ENCODE measurements at places on chromosomes 6 and 20.

DNA sequence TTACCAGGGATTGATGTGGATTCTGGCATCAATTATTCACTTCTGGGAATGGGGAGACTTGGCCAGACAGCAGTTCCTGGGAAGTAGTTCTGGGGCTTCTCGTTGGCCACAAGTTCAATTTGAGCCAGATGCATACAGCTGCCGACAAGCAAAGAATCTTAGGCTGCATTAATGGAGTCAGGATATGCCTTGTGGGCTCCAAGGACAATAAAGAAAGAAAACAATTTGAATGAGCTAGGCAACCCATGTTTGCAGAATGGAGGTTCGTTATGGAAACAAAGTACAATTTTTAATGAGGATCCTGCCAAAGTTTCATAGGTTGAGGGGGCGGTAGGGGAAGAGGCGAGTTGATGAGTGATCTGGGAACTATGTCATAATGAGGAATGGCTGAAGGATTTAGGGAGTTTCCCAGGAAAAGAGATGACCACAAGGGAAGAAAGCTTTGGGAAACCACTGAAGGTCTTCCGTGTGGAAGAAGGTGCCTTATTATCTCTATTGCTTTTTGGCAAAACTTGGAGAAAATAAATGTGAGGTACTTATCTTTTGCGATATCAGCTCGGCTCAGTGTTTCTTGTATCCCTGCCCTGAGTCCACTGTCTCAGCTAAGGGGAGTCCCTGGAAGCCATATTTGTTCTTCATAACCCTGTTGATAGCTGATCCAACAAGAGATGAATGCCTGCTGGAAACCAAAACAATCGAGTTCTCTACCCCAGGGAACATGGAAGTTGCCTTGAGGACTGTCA, 181.0 kb upstream of the ZNF217 start:
- no peak for DNase-seq

DNA sequence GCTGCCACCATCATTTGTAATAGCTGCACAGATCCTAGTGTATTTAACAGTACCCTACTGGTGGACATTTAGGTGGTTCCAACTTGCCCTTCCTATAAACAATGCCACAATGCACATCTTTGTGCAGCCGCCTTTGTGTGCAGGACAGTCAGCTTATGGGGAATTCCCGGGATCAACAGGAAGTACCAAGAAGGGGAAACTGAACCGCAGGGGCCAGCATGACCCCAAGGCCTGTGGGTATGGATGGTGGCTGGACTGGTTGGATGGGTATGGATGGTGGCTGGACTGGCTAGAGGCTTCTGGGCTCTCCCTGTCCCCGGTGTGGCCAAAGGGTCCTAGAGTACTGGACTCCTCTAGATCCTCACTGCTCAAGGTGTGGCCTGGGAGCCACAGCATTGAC, 46.7 kb downstream of the CEBPB start:
- DNase-seq: no peak

DNA sequence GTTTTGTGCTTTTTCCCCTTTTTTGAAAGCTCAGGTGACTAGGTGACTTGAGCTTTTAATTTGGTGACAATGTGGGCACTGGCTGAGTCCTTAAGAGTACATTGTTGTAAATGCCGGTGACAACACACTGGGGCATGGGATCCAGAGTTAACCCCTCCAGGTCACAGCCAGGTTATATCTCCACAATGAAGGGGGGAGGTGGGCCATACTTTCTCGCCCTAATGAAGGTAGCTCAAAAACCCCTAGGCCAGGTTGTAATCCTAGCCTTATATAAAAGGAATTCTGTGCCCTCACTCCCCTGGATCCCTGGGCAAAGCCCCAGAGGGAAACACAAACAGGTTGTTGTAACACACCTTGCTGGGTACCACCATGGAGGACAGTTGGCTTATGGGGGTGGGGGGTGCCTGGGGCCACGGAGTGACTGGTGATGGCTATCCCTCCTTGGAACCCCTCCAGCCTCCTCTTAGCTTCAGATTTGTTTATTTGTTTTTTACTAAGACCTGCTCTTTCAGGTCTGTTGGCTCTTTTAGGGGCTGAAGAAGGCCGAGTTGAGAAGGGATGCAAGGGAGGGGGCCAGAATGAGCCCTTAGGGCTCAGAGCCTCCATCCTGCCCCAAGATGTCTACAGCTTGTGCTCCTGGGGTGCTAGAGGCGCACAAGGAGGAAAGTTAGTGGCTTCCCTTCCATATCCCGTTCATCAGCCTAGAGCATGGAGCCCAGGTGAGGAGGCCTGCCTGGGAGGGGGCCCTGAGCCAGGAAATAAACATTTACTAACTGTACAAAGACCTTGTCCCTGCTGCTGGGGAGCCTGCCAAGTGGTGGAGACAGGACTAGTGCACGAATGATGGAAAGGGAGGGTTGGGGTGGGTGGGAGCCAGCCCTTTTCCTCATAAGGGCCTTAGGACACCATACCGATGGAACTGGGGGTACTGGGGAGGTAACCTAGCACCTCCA, 2.2 kb upstream of the VEGFA start:
- no peak for DNase-seq

GRCh38 chr20:14178952-14179351, 158.5 kb downstream of the FLRT3 start:
- DNase-seq: no peak

DNA sequence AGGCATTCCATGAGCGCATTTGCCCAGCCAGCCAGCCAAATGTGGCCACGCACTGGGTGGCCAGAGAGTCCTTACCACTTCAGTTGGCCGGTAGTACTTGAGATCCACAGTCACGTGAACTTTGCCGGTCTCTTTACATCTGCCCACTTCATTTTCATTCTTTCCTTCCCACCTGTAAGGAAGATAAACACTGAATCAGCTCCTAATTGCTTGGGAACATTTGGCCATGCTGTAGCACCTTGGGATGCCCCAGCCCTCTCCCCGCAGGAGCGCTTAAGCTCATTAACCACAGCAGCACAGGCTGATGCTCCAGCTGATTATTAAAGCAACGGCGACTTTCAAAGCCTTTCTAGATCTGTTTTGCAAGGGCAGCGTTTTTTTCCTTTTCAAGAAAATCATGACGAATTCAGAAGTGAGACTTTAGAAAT, 116.6 kb downstream of the FOXC1 start:
- no peak for DNase-seq

GRCh38 chr6:161836643-161837448, 563.0 kb upstream of the AGPAT4 start:
- DNase-seq: no peak

DNA sequence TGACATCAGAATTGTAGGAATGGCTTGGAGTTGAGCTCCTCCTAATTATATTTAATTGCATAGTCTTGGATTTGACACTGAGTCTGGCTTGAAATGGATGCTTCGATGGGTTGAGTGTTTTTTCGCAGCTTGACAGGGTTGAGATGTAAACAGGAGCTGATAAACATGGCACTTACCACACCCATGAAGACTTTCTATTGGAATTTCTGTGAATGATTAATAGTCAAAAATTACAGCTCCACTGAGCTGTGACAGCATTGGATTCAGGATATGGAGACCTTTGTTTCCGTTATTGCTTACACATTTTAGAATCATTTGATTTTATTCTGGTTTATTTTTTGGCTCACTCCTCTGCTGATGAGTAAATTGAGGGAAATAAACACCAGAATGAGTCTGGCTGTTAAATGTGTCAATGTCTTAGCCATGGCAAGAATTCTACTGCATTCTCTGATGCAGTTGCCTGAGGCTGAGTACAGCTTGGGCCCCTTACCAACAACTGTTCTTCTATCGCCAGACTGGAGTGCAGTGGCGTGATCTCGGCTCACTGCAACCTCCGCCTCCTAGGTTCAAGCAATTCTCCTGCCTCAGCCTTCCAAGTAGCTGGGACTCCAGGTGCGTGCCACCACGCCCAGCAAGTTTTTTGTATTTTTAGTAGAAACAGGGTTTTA, 128.1 kb upstream of the DOK5 start:
- no peak for DNase-seq

DNA sequence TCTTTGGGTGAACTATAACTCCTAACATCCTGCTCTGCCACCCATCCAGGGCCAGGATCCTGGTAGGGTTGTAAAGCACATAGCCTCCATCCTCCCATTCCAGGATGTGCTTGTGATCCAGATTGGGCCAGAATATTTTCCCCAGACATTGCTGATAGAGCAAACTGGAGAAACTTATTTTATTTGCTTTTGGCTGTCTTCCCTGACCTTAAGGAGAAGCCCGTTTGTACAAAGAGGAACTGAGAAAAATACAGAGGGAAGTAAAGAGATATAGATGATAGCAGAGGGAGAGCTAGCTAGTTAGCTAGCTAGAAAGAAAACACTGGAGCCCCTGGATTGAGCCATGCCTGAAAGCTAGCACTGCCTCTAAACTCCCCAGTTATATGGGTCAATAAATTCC, 9.0 kb upstream of the HDAC2 start:
- no peak for DNase-seq

GRCh38 chr6:101779051-101779844, 385.7 kb downstream of the GRIK2 start:
- no peak for DNase-seq

DNA sequence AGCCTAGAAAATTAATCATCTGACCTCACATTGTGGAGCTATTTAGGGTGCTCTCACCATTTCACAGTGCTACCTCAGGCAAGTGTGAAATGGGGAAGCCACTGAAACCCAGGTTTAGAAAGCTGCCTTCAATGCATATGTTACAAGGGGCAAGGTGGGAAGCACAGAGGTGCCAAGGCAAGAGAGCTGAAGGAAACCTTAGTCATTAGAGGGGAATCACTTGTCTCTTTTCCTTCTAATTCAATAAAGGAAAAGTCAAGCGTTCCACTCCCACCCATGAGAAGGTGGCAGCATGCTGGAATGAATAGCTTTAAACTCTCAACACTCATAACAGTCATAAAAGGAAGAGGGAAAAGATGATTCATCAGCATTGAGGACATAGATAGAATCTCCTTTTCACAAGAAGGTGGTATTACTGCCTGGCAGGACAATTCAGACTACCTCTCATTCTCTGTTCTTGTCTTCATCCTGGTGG, 251.9 kb upstream of the IRAK1BP1 start:
- no peak for DNase-seq

GRCh38 chr6:167146977-167147376, 10.8 kb downstream of the GPR31 start:
- DNase-seq: no peak

GRCh38 chr6:24430086-24430485, 27.4 kb downstream of the MRS2 start:
- DNase-seq: no peak

- no peak for DNase-seq
These were observed 47.8 kb downstream of the PSMB1 start for GRCh38 chr6:170505306-170505705.

- DNase-seq: no peak
These were observed 8.3 kb downstream of the RIPOR3 start for GRCh38 chr20:50682947-50683530.

GRCh38 chr6:131958542-131959470, 7.6 kb upstream of the CCN2 start:
- no peak for DNase-seq

DNA sequence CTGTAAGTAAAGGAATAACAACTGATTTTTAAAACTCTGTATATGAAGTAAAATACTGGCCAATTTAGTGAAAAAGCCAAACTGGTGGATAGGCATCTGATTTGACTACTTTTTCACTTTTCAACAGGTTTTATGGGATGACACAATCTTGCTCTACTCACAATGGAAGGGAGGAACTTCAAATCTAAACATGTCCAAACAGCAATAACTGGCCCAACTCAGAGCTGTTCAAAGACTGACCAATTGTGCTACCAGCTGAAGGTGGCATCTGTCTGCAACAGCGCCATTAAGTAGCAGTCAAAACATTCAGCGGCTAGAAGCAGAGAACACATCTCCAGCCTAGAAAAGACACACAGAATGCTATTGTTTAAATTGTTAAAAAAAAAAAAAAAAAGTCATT, 44.6 kb downstream of the SESN1 start:
- DNase-seq: no peak

GRCh38 chr20:56409521-56409920, 2.5 kb upstream of the CASS4 start:
- no peak for DNase-seq

DNA sequence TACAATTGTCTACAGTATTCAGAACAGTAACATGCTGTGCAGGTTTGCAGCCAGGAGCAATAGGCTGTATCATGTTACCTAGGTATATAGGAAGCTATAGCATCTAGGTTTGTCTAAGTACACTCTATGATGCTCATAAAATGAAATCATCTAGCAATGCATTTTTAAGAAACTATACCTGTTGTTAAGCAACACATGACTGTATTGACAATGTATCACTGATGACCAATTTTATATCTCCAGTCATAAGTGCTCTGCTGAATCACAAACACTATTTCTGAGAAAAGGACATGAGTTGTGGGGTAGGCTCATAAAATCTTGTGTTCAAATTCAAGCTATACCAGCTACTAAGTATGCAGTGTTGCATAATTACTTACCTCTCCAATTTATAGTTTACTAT, 501.3 kb downstream of the CD109 start:
- DNase-seq: no peak

- no peak for DNase-seq
These were observed 60.0 kb upstream of the PIM1 start for GRCh38 chr6:37109714-37110499.

GRCh38 chr6:74867291-74867690, 338.6 kb downstream of the COL12A1 start:
- no peak for DNase-seq

GRCh38 chr6:125082908-125083683, 70.5 kb upstream of the TPD52L1 start:
- no peak for DNase-seq

- no peak for DNase-seq
These were observed 42.7 kb upstream of the HCRTR2 start for GRCh38 chr6:55131616-55132015.

DNA sequence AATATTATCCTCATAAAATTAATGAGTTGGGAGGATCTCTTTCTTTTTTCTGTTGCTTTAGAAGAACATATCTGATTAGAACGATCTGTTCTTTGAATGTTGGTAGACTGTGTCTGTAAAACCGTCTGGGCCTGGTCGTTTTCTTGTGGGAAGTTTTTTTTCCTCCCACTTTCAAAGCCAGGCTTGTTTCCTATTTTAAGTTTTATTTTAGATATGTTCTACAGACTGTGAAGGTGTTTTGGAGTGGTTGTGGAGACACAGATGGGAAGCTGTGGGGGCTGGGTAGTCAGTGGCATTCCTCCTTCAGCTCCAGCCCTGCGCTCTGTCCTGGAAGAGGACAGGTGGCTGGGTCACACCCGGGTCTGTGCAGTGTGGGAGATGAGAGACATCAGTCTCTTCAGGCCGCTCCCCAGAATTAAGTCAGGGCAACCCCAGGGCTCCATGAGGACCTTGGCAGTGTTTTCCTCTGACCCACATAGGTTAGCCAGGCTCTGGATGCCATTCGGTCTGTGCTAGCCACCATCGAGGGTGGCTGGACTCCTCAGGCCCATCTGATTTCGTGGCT, 92.0 kb upstream of the SCP2D1 start:
- no peak for DNase-seq

- DNase-seq: no peak
These were observed 1.3 kb downstream of the SRF start for GRCh38 chr6:43172104-43173007.

GRCh38 chr6:29486577-29486976, 1.2 kb downstream of the MAS1L start:
- no peak for DNase-seq

GRCh38 chr20:13249798-13250170, 28.7 kb downstream of the ISM1 start:
- DNase-seq: no peak

Measured in stimulated activated CD4-positive, alpha-beta T cell treated with anti-CD3 and anti-CD28 coated beads, Interleukin-12 subunit alpha, Interleukin-12 subunit beta, amount 100 ng/mL, for 48 hours (primary cell).